ENCODE measurements at places on chromosomes 16 and 17.

GRCh38 chr16:56332464-56333079 lies 92.8 kb downstream of the AMFR start:
- no peak for DNase-seq

DNA sequence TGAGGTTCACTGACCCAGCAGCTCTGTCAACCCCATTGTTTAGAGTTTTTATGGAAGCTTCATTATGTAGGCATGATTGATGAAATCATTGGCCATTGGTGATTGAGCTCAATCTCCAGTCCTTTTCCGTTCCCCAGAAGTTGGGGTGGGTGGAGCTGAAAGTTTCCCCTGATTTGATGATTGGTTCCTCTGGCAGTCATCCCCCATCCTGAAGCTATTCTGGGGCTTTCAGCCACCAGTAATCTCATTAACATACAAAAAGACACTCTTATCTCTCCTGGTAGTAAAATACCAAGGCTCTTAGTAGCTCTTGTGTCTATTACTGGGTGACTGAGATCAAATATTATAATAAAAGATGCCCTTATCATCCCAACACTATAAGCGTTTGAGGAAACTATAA lies 67.1 kb downstream of the TANC2 start:
- no peak for DNase-seq

DNA sequence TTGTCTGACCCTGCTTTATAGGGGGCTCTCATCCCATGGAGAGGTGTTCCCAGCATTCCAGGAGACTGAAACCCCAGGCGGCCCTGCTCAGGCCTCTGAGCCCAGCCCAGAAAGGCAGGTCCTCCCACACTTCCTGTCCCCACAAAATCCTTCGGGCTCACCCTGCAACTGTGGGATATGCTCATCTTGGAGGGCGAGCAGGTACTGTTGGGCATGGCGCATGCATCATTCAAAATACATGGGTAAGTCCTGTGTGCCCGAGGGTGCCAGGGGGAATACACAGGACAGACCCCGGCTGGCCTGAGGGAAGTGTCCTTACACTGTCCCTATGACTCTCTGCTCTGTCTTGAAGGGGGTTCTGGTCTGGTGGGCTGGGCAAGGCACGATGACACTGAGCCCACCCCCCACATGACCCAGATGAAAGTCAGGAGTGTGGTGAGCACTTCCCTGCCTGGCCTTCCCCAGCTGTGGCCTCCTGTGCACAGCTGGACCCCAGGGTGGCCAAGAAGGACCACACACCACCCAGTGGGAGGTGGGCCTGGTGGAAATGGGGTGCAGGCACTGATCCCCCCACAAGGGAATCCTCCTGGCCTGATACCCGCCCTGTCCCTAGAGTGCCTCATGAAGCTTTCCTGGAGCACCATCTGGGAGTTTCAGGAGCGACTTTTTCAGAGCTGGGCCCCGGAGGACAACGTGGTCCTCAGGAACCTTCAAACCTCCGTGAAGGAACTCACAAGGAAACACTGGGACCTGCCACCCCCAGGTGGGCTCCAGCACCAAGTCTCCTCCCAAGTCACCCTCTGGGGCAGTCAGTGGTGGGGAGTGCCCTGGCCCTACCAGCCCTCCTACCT lies 46.7 kb downstream of the USP22 start:
- DNase-seq: no peak

DNA sequence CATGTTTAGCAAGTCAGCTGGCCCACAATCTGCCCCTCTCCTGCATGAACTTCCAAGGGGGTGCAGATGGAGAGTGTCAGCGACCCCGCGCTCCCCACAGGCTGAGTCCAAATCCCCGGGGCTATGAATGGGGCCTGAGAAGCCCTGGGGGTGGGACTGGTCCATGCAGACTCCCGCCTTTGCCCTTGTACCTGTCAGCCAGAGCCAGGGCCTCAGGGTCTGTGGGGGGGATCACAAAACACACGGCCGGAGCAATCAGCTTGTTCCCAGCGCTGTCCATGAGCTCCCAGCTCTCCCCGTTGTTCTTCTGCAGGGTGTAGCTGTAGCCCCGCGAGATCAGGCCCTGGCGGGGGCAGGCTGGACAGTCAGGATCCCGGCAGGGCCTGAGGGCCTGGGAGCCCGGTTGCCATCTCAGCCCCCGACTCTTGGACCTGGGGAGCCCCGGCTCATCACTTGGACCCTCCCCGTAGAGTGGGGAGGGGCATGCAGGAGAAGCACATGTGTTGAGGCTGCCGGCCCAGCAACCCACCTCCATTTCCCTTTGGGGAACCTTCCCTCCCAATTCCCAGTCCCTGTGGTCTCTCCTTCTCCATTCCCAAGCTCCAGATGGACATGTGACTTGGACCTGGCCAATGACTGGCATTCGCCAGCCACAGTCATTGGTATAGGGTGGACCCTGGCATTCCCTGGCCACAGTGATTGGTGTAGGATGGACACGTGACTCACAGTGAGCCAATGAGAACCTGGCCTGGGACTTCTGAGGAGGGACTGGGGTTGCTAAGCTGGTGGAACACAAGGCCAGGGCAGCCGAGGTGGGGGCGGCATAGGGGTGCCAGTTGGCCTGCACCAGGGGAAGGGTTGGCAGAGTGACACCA lies 42.4 kb downstream of the PPL start:
- no peak for DNase-seq

DNA sequence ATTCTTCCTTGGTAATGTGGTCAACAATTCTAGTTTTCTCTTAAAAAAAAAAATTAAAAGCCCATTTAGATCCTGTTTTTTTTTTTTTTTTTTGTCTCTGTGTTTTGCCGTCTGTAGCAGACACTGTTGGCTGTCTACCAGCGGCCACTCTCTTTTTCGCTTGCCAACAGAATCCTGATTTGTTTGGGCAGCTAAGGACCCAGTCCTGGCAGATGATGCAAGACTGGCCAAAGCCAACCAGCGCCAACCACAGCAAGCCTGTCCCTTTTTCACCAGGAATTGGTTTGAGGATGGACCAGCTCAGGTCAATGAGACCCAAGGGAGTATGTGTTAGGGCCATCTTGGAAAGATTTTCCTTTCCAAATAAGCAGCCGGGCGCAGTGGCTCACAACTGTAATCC lies 28.2 kb downstream of the ST3GAL2 start:
- DNase-seq: no peak

DNA sequence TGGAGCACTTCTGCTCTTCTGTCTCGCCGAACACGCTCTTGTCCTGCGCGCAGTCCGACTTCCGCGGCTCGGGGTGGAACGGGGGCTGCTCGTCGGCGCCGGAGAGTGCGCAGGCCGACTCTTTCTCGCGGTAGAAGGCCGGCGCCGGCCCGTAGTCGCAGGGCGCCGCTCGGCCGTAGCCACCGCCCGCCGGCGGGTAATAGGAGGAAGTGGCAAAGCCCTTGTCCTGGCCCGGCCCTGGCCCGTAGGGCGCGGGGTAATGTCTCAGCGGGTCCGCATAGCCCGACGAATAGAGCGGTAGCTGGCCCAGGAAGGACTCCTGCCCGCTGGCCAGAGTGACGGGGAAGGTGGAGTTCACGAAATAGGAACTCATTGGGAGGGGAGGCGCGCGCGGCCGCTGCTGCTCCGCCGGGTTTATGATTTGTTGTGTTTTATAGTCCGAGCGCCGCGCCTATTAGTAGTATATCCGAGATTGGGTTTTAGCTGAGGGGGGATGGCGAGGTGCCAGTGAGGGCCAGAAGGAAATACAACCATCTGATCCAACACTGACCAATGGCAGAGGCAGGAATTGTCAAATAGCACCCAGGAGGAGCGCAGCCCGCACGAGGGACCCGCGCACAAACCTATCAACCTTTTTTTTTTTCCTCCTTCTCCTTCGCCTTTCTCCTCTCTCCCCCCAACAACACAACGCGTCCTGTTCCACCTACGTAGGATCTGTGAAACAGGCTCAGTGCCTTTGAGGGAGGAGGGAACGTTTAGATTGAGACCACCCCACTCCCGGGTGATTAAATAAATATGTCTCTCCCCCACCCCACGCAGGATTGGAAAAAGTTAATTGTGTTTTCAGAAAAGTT lies 4.4 kb upstream of the HOXB5 start:
- DNase-seq: no peak

DNA sequence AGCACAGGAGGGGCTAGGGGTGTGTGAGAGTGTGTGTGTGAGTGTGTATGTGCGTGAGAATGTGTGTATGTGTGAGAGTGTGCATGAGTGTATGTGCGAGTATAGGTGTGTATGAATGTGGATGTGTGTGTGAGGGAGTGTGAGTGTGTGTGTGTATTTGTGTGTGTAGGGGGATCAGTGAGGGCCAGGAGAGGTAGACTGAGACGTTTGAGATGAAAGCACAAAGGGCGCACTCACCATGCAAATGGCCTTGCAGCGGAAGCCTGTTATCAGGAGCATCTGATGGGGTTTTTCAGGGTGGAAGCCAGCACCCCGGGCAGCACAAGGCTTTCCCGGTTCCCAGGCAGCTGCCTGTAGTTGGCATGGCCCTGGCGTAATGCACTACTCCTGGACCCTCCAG lies 14.9 kb downstream of the WNT9B start:
- no peak for DNase-seq

GRCh38 chr17:27091043-27091497 lies 202.8 kb upstream of the WSB1 start:
- no peak for DNase-seq

DNA sequence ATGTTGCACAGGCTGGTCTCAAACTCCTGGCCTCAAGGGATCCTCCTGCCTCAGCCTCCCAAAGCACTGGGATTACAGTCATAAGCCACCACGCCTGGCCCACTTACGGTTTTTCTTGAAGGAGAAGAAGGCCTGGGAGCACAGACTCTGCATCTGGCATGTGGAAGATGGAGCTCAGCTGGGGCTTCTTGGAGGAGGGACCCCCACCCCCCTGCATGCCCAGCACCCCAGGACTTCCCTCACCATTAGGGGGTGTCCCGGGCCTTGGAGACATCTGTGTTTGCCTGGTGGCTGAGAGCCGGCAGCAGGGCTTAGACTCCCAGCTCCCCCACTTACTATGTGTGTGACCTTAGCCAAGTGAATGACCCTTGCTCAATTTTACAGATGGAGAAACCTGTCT lies 204.7 kb downstream of the ZNF423 start:
- no peak for DNase-seq

- DNase-seq: no peak
Measured at GRCh38 chr16:17459903-17460521, 10.7 kb downstream of the XYLT1 start.

GRCh38 chr16:86975445-86975844 lies 341.7 kb downstream of the C16orf95 start:
- DNase-seq: no peak

DNA sequence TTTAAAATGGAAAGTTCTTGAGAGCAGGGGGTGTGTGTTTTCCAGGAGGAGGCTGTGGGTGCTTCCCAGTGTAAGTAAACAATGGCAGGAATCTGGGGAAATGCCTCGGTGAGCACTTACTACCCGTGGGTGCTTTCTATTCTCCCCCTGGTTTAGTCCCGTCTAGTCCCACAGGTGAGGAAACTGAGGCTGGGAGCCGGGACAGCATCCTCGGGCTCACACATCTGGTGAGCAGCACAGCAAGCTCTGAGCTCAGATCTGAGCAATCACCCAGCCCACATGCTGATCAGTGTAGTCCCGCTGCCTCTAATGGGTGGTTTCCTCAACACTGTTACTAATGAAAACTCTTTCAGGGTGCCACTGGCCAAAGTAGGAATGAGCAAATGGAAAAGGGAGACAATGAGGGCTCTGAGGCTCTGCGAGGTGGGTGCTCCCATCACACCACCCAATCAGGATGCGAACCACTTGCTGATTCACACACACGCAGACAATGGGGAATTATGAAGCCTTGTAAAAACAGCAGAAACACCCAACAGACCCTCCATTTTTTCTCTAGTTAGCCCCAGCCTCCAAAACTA lies 202.6 kb downstream of the PARN start:
- no peak for DNase-seq

- no peak for DNase-seq
Measured at GRCh38 chr16:68093816-68094613, 8.8 kb downstream of the NFATC3 start.

DNA sequence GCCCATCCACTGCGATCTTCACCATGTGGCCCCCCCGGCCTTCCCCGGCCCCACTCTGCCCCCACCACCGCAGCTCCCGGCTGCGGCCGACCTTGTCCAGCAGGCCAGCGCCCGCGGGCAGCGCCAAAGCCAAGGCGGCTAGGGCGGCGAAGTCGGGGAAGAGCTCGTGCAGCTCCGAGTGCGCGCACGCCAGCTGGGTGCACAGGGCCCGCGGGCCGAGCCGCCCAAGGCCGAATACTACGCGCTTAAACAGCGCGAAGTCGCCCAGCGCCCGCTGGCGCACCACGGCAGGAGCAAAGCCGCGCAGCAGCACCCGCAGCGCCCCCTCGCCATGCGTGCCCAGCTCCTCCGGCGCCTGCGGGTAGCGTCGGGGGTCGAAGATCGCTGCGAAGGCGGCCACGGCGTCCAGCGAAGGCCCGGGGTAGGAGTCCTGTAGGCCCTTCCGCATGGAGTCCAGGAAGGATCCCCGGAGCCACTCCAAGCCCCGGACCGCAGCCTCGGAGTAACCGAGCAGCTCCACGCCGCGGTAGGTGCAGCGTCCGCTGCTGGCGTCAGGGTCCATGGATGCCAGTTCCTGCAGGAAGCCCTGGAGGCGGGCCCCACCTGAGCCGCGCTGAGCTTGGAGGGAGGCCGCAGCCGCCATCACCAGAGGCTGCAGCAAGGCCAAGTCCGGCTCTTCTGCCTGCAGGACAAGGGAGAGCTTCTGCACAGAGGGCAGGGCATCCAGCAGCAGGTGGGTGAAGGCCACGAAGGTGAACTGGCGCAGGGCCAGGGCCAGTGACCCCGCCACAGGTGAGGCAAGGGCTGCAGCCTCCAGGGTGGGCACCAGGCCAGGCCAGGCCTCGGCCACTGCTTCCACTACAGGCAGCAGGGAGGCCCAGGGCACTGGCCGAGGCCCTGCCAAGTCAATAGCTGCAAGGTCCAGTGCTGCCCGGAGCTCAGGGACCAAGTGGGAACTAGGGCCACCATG lies 10.3 kb downstream of the C17orf113 start:
- no peak for DNase-seq

- no peak for DNase-seq
Measured at GRCh38 chr16:29993191-29993902, 2.1 kb downstream of the HIRIP3 start.

- DNase-seq: peak; percentile 7
Measured at GRCh38 chr17:73901661-73902415, 257.6 kb upstream of the SDK2 start.

- DNase-seq: no peak
Measured at GRCh38 chr17:80236911-80237310, 16.7 kb downstream of the SLC26A11 start.

DNA sequence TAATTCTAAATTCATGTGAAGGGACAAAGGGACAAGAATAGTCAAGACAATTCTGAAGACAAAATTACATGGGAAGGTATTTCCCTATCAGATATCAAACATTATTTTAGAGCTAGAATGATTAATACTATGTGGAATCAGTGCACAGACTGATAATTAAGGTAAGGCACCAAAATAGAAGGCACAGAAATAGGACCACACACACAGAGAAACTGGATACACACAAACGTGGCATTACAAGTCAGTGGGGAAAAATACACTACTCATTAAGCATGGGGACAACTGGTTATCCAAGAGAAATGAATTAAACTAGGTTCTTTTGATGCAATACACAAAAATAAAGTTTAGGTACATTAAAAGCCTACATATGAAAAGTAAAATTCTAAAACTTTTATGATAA lies 132.8 kb upstream of the NETO2 start:
- DNase-seq: no peak

GRCh38 chr16:53866520-53866919 lies 162.6 kb downstream of the FTO start:
- DNase-seq: no peak

Measured in stimulated activated CD4-positive, alpha-beta T cell treated with anti-CD3 and anti-CD28 coated beads, Interleukin-4, amount 100 ng/mL, for 24 hours (primary cell).